Astrocyte (in vitro differentiated cells and primary cell): ENCODE measurements at places on chromosomes 16 and 17.
A peak's percentile ranks its signal among the peaks of the same experiment; 100 is the strongest.

GRCh38 chr17:79146562-79146961 is 71.9 kb downstream of the ENGASE start:
- DNase-seq: no peak
- H3K36me3 ChIP-seq: no peaks in the 10 kb centered on the region
- no peak overlapping the region for H3K27ac ChIP-seq
- H3K4me1 ChIP-seq: no peaks in the 10 kb centered on the region
- H3K27me3 ChIP-seq: no peaks in the 10 kb centered on the region
- no peak overlapping the region for H3K4me3 ChIP-seq

GRCh38 chr17:29726715-29727252 is 104.1 kb upstream of the CORO6 start:
- peaks cover 15% of the 10 kb centered on the region for H3K4me1 ChIP-seq
- H3K36me3 ChIP-seq: no peaks in the 10 kb centered on the region
- no peak for DNase-seq
- no peak overlapping the region for H3K4me3 ChIP-seq
- H3K27me3 ChIP-seq: no peaks in the 10 kb centered on the region
- H3K27ac ChIP-seq: peak overlapping the region; percentile 0

DNA sequence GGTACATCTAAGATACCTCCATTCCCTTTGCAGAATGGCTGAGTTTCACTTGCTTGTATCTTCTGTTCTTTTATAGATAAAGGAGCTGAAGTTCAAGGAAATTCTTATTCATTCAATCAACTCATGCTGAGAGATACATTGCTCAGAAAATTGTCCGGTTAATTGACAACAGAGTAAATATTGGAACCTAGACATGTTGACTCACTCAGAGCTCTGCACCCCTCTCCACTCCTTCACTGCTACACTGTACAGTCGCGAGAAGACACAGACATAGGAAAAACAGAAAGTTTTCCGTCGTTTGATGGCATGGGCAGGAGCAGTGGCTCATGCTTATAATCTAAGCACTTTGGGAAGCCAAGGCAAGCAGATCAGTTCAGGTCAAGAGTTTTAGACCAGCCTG is 690.5 kb upstream of the SOX9 start:
- no peaks in the 10 kb centered on the region for H3K36me3 ChIP-seq
- no peaks in the 10 kb centered on the region for H3K4me1 ChIP-seq
- H3K27me3 ChIP-seq: no peaks in the 10 kb centered on the region

- H3K4me3 ChIP-seq: no peak overlapping the region
- H3K36me3 ChIP-seq: no peaks in the 10 kb centered on the region
- DNase-seq: no peak
- H3K4me1 ChIP-seq: no peaks in the 10 kb centered on the region
- H3K27me3 ChIP-seq: no peaks in the 10 kb centered on the region
These were observed 17.0 kb downstream of the FAM117A start for GRCh38 chr17:49746791-49747490.

GRCh38 chr16:57859331-57859730 is 57.0 kb upstream of the KIFC3 start:
- no peak overlapping the region for H3K4me3 ChIP-seq
- no peaks in the 10 kb centered on the region for H3K27me3 ChIP-seq
- H3K27ac ChIP-seq: no peak overlapping the region

DNA sequence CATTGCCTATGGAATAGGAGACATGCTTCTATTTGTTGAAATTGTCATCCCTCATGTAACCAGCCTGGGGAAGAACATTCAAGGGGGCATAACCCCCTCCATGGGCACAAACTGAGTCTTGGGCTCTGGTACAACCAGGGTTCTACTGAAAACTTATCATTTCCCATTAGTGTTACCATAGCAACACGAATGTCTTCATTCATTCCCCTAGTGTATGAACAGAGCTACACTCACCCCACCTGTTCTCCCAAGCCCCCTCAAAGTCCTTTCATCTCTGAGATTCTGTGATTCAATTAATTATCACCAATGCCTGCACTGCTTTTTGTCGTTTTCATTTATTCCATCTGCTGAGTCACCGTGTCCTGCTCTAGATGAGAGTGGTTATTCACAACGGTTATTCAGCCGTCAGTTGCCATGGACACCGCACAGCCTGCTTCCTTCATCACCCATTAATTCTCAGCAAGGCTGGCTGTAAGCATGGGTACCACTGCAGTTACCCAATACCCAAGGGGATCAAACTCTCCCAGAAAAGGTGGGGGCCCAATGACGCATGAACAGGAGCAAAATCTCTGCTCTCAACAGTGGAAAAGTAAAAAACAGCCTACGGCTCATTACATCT is 1.6 kb upstream of the GAST start:
- H3K27ac ChIP-seq: no peak overlapping the region
- peaks cover 7% of the 10 kb centered on the region for H3K4me1 ChIP-seq
- peak; percentile 89 for DNase-seq
- no peak overlapping the region for H3K4me3 ChIP-seq
- no peaks in the 10 kb centered on the region for H3K36me3 ChIP-seq
- no peaks in the 10 kb centered on the region for H3K27me3 ChIP-seq

- DNase-seq: no peak
- H3K27ac ChIP-seq: no peak overlapping the region
- H3K4me1 ChIP-seq: peaks cover 8% of the 10 kb centered on the region
- H3K4me3 ChIP-seq: no peak overlapping the region
- no peaks in the 10 kb centered on the region for H3K27me3 ChIP-seq
These were observed 296.5 kb upstream of the MAF start for GRCh38 chr16:79897104-79897452.

DNA sequence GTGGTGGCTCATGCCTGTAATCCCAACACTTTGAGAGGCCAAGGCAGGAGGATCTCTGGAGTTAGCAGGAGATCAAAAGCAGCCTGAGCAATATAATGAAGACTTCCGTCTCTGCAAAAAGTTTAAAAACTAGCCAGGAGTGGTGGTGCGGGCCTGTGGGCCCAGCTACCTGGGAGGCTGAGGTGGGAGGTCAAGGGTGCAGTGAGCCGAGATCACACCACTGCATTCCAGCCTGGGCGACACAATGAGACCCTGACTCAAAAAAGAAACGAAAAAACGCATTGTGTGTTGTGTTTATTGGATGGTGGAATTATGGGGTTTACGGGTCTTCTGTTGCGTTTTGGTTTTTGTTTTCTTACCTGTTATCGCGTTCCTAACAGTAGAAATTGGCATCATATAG is 863 bp upstream of the DDX19A start:
- DNase-seq: no peak
- peaks cover 2% of the 10 kb centered on the region for H3K36me3 ChIP-seq
- peak overlapping the region; percentile 96 for H3K4me3 ChIP-seq
- no peaks in the 10 kb centered on the region for H3K4me1 ChIP-seq
- H3K27ac ChIP-seq: peak overlapping the region; percentile 98
